ENCODE measurements at places on chromosomes 7 and 10.

DNA sequence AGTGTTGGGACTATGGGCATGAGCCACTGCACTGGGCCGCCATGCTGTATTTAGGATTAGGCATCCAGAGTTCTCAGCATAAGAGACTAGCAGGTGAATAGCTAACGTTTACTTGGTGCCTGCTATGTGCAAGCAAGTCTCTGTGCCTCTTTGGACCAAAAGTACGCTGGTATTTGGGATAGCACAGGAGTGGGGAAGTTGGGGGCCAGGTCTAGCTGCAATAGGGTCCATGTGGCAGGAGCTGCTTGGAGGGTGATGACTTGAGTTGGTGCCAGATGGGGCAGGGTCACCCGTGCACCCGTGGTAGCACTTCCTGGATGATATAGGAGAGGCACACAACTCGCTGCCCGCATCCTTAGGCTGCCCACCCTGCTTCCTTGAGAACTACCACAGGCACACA is 22.4 kb downstream of the NACAD start:
- peaks cover 9% of the 10 kb centered on the region for H3K4me1 ChIP-seq
- no peaks in the 10 kb centered on the region for H3K27me3 ChIP-seq
- H3K36me3 ChIP-seq: peaks cover 48% of the 10 kb centered on the region
- H3K27ac ChIP-seq: no peak overlapping the region

GRCh38 chr7:73901823-73902597 is 41.1 kb downstream of the TMEM270 start:
- H3K36me3 ChIP-seq: no peaks in the 10 kb centered on the region
- no peak for DNase-seq
- no peaks in the 10 kb centered on the region for H3K4me1 ChIP-seq
- no peak overlapping the region for H3K27ac ChIP-seq

- no peak overlapping the region for H3K4me3 ChIP-seq
- no peaks in the 10 kb centered on the region for H3K4me1 ChIP-seq
- no peak overlapping the region for H3K27ac ChIP-seq
- no peak for DNase-seq
- H3K27me3 ChIP-seq: no peaks in the 10 kb centered on the region
These were observed 354.5 kb downstream of the TFEC start for GRCh38 chr7:115676080-115676479.

GRCh38 chr10:2150288-2150687 is 413.0 kb upstream of the ADARB2 start:
- no peak for DNase-seq
- H3K27ac ChIP-seq: no peak overlapping the region
- H3K36me3 ChIP-seq: no peaks in the 10 kb centered on the region
- H3K4me3 ChIP-seq: no peak overlapping the region

GRCh38 chr10:106439366-106439765 is 725.1 kb downstream of the SORCS1 start:
- H3K27ac ChIP-seq: no peak overlapping the region
- H3K4me1 ChIP-seq: no peaks in the 10 kb centered on the region
- no peak overlapping the region for H3K4me3 ChIP-seq

- DNase-seq: no peak
- H3K27me3 ChIP-seq: no peaks in the 10 kb centered on the region
- H3K4me3 ChIP-seq: no peak overlapping the region
- peaks cover 9% of the 10 kb centered on the region for H3K36me3 ChIP-seq
These were observed 422.8 kb downstream of the EXOC4 start for GRCh38 chr7:133675510-133676218.

DNA sequence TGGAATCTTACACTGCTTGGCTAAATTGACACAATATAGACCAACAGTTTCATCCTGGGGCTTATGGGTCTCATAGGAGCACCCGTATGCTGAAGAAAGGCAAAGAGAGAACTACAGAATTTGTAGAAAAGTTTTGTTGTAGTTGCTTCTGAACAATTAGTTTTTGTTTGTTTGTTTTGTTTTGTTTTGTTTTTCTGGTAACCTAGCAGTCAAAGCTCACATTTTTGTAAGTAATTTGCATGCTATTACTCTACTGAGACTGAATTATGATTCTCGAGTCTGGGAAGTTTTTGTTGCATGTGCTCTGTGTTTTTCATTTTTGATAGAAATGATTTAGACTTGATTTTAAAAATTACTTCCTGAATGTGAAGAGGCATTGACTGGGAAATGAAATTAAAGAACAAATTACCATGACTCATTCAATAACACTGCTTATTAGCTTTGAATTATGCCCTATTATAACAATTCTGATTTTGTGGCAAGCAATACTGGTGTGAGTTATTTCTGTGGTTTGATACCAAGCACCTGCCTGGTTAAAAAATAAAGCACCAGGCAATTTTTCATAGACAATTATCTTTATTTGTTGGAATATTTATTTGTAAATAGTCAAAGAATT is 438 bp downstream of the LSMEM1 start:
- peaks cover 8% of the 10 kb centered on the region for H3K4me1 ChIP-seq
- DNase-seq: no peak
- no peaks in the 10 kb centered on the region for H3K27me3 ChIP-seq

- H3K27ac ChIP-seq: no peak overlapping the region
- no peak for DNase-seq
- peaks cover 15% of the 10 kb centered on the region for H3K36me3 ChIP-seq
- peaks cover 13% of the 10 kb centered on the region for H3K27me3 ChIP-seq
- H3K4me1 ChIP-seq: no peaks in the 10 kb centered on the region
- no peak overlapping the region for H3K4me3 ChIP-seq
These were observed 28.2 kb downstream of the SFR1 start for GRCh38 chr10:104150139-104150538.

- no peak overlapping the region for H3K4me3 ChIP-seq
- no peaks in the 10 kb centered on the region for H3K36me3 ChIP-seq
- no peaks in the 10 kb centered on the region for H3K27me3 ChIP-seq
- H3K27ac ChIP-seq: no peak overlapping the region
- no peak for DNase-seq
These were observed 180.9 kb downstream of the REEP3 start for GRCh38 chr10:63702092-63702491.

DNA sequence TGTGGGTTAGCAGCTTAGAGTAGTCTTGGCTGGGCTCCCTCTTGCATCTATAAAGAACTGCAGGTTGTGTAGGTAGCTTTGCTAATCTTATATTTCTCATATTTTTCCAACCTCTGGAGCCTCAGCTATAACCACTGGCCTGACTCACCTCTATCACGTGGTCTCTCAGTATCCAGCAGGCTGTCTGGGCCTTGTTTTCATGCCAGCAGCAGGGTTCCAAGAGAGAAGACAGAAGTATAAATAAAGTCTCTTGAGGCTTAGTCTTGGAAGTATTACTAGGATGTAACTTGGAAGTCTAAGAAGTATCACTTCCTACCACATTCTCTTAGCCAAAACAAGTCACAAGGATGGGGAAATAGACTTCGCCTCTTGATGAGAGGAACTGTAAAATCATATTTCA is 73.3 kb downstream of the WIPF3 start:
- peaks cover 13% of the 10 kb centered on the region for H3K27me3 ChIP-seq
- H3K4me3 ChIP-seq: no peak overlapping the region
- no peaks in the 10 kb centered on the region for H3K36me3 ChIP-seq

DNA sequence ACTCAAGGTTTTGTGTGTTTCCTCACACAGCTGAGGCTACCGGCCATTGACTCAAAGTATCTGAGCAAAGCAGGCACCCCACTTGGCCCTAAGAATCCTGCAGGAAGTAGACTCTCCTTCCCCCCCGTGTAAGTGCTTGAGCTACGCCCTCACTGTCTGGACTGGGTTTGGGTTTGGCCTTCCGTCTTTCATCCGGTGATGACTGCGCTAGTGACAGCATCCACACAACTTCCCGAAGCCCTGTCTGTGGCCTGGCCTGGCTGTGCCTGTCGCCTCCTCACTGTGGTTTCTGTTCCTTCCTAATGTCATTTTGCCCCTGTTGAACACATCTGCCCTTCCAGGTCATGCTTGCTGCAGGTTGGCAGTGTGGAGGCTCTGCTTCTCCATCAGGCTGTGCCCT is 14.5 kb downstream of the C7orf57 start:
- DNase-seq: no peak
- peaks cover 24% of the 10 kb centered on the region for H3K4me1 ChIP-seq
- no peaks in the 10 kb centered on the region for H3K36me3 ChIP-seq
- no peaks in the 10 kb centered on the region for H3K27me3 ChIP-seq
- no peak overlapping the region for H3K27ac ChIP-seq

DNA sequence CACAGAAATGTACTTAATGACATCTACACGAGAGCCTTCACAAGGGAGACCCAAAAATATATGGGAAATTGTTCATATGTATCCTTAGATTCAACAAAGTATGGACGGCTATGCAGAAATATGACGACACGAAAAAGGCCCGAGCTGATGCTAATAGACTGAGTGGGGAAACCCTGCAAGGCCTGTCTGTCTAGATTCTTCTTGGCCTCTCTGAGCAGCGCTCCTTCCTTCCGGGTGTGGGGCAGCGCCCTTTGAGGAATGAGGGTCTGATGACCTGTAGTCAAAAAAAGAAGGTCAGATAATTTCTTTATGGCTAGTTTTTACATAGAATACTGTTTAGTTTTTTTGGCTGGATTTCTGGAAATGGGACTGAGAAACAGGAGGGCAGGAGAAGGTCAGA is 192.8 kb upstream of the AKR1E2 start:
- no peak overlapping the region for H3K4me3 ChIP-seq
- no peaks in the 10 kb centered on the region for H3K27me3 ChIP-seq
- no peak overlapping the region for H3K27ac ChIP-seq
- no peak for DNase-seq

GRCh38 chr7:55523366-55523765 is 48.9 kb downstream of the VOPP1 start:
- H3K36me3 ChIP-seq: peaks cover 10% of the 10 kb centered on the region
- DNase-seq: no peak
- H3K27me3 ChIP-seq: no peaks in the 10 kb centered on the region
- H3K27ac ChIP-seq: peak overlapping the region; percentile 76
- no peak overlapping the region for H3K4me3 ChIP-seq
- peaks cover 76% of the 10 kb centered on the region for H3K4me1 ChIP-seq

DNA sequence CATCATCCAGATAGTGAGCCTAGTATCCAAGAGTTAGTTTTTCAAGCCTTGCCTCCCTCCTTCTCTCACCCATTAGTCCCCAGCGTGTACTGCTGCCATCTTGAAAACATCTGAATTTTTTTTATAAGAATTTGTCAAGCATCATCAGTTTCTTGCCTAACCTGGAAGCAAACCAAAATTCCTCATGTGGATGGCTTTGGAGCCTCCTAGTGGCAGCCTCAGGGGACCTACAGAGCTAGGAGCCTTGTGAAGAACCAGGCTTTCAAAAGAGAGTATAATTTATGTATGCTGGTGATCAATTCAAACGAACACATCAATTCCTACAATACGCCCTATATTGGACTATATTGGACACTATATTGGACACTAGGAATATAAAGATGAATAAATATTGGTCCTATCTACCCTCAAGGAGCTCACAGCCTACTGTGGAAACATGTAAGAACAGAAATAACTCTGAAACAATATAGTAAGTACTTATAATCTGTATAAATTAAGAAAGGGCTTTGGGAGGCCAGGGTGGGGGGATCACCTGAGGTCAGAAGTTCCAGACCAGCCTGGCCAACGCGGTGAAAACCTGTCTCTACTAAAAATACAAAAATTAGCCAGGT is 63.4 kb downstream of the HPSE2 start:
- no peaks in the 10 kb centered on the region for H3K4me1 ChIP-seq
- DNase-seq: no peak
- no peaks in the 10 kb centered on the region for H3K36me3 ChIP-seq
- H3K27ac ChIP-seq: no peak overlapping the region
- no peak overlapping the region for H3K4me3 ChIP-seq

DNA sequence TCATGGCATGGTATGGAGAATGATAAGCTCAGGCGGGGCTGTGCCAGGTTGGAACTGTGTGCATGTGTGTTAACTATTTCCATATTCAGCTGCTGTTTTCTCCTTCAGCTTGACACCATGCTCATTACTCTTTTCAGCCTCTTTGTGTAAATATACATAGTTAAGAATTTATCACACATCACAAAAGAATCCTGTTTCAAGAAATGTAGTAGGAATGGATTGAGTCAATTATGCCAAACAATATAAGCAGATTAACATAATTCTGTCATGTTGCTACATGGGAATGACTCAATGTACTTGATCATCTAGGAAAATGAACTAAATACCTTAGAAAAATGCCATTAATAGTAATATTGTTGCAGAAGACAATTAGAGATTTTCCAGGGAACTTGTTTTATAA is 687.4 kb downstream of the PARD3 start:
- H3K4me3 ChIP-seq: no peak overlapping the region
- peaks cover 7% of the 10 kb centered on the region for H3K4me1 ChIP-seq
- H3K36me3 ChIP-seq: no peaks in the 10 kb centered on the region

DNA sequence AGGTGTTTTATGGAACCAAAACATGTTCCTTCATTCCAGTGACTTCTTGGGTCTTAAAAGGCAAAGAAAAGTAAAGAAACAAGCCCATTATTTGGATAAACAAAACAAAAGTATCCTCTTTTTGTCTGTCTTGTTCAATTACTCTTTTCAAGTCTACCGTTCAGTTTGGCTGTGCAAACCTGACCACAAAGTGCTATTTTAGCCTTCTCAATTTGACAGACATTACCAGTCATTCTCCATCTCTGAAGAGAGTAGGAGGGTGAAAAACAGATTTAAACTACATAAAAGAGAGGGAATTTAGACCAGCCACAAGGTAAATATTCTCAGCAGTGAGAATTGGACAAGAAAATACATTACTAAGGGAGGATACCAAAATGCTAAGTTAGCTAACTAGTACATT is 145.2 kb downstream of the GRM3 start:
- no peak for DNase-seq
- H3K4me3 ChIP-seq: no peak overlapping the region
- no peaks in the 10 kb centered on the region for H3K36me3 ChIP-seq
- no peaks in the 10 kb centered on the region for H3K4me1 ChIP-seq
- H3K27me3 ChIP-seq: peaks cover 2% of the 10 kb centered on the region

- no peak overlapping the region for H3K4me3 ChIP-seq
- DNase-seq: no peak
- H3K4me1 ChIP-seq: no peaks in the 10 kb centered on the region
- no peak overlapping the region for H3K27ac ChIP-seq
- no peaks in the 10 kb centered on the region for H3K36me3 ChIP-seq
These were observed 185.4 kb downstream of the CACNA2D1 start for GRCh38 chr7:82258181-82258580.

DNA sequence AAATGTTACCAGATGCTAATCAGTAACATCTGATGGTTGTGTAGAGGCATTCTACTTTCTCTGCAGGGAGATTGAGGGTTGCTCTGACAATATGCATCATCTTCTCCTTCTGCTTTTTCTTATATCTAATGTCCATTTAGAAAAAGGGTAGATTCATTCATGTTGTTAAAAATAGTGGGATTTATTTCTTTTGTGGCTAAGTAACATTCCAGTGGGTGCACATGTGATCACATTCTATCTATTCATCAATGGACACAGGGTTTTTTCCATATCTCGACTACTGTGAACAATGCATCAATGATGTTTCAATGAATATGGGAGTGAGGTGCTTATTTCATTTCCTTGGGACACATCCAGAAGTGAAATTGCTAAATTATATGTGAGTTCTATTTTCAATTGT is 103.9 kb downstream of the CRPPA start:
- H3K4me3 ChIP-seq: no peak overlapping the region
- DNase-seq: no peak
- no peak overlapping the region for H3K27ac ChIP-seq
- H3K4me1 ChIP-seq: no peaks in the 10 kb centered on the region

GRCh38 chr10:42690449-42691360 is 52.3 kb upstream of the ZNF33B start:
- H3K27ac ChIP-seq: no peak overlapping the region
- no peaks in the 10 kb centered on the region for H3K36me3 ChIP-seq
- no peak overlapping the region for H3K4me3 ChIP-seq
- DNase-seq: no peak
- H3K4me1 ChIP-seq: peaks cover 9% of the 10 kb centered on the region
- H3K27me3 ChIP-seq: no peaks in the 10 kb centered on the region

- H3K27ac ChIP-seq: peak within 1 kb of the TSS; percentile 9
- peak within 1 kb of the TSS; percentile 73 for H3K4me3 ChIP-seq
- H3K27me3 ChIP-seq: no peaks in the 10 kb centered on the region
These were observed at the start of gene GOLGA7B for GRCh38 chr10:97849687-97850402. Gene GOLGA7B (plus strand): TSS chr10:97849843. CDS start chr10:97850304, 461 bp downstream.

Measured in activated CD4-positive, alpha-beta memory T cell treated with anti-CD3 and anti-CD28 coated beads for 36 hours (primary cell).